Stimulated activated CD4-positive, alpha-beta T cell treated with anti-CD3 and anti-CD28 coated beads, TNF-alpha, amount 100 ng/mL, for 4 hours (primary cell): ENCODE measurements at places on chromosomes 7 and 10.

GRCh38 chr10:79374312-79375191 lies 27.3 kb downstream of the PPIF start:
- peak; percentile 64 for DNase-seq

DNA sequence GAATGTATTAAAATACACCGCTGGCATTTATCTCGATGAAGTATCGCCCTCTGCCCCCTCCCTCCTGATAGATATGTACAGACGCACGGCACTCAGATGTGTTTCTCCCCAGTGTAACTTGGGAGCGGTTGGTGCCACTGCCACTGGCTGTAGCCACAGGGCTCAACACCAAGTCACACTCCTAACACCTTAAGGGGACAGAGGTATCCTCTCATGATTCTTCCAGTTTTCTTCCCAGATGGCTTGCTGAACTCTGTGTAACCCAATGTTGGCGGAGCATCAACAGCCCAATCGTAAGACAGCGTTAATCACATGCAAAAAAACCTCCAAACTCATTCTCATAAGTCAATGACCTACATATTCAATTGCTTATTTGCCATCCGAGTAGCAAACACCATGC lies 35.5 kb downstream of the CTBP2 start:
- DNase-seq, result no peak

GRCh38 chr7:20504060-20504459 lies 111.4 kb upstream of the ABCB5 start:
- no peak for DNase-seq

- DNase-seq, result no peak
These were observed 11.0 kb downstream of the TBATA start for GRCh38 chr10:70773965-70774809.

GRCh38 chr7:50480797-50481196 lies 30.6 kb upstream of the FIGNL1 start:
- DNase-seq, result no peak

DNA sequence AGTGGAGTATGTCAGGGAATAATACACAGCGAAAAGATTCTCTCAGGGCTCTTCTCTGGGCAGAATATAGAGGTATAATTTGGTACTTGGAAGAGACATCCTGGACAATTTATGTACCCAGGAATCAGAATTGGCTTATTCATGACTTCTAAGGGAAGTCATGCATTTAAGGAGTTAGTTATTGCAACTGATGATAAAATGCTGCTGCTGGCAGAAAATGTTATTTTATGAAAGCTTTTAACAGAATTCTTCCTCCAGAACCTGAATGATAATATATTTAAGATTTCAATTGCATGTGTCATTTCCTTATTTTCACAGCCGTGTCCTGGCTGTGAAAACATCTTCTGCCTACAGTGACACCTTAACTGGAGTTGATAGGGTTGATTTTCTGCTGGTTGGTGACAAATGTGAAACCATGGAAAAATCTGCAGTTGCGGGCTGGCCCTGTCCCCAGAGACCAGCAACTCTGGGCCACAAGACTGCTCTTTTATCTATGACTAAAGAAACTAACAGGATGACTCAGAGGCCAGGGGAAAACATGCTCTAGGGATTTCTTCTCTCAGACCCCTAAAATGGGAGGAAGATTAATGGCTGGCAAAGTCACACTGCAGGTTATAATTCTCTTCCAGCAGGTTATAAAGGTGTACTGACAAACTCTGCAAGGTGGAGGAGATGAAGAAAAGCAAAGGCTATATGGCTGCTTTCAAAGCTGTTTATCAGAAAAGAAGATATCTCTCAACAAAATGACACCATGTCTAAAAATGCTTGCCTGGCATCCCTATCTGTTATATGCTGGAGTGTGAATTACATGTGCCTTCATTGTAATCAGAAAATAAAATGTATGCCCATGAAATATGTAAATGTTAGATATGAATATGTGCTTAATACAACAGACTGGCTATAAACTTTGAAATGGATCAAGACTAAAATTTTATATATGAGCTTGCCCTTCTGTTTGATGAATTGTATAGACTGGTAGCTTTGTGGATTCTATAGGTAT lies 12.1 kb upstream of the TRUB1 start:
- no peak for DNase-seq

DNA sequence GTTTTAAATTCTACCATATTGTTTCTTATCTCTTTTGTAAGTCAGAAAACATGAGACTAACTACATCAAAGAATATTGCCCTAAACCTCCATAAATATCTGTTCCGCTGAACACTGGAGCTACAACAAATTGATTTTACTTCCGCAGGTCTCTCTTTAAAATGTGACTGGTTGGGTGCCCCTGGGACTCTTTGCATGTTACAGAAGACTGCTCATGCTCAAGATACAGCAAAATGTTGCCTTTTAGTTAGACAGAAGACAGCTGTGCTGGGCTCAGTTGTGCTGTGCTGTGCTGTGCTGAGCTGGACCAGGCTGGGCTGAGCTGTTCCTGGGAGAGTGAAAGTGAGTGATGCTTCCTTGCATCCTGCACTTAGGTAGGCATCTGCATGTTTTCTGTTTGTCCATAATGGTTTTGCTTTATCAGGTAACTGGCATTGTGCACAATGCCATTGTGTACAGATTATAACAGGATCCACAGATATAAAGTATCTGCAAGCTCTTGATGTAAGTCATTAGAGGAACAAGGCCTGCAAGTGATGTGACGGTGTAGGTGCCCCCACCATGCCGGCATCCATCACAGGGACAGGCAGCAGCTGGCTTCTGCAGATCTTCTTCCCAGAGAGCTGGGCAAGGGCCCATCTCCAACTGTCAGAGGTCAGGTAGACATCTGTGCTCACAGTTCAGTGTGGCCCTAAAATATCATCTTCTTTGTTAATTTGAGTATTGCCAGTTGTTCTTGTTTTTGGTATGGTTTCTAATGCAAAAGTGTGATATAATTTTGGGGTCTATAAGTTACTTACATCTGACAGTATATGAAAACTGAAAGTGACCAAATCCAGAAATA lies 972.5 kb upstream of the CELF2 start:
- DNase-seq, result no peak

DNA sequence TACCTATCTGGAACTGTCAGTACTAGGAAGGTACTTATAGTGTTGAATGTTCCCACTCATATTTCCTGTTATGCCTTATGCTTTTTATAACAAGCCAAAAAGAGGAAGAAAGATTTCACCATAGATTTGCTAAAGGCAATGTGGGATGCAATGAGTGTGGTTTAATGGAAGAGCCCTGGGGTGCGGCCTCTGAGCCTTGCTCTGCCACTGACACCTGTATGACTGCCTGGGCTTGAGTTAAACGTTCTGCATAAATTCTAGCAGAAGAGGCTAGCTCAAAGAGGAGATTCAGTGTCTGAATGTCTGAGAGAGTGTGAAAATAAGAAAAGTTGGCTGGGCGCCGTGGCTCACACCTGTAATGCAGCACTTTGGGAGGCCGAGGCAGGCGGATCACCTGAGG lies 143.8 kb downstream of the TPST1 start:
- no peak for DNase-seq

- no peak for DNase-seq
These were observed 6.9 kb upstream of the MINDY4 start for GRCh38 chr7:30764030-30764975.

DNA sequence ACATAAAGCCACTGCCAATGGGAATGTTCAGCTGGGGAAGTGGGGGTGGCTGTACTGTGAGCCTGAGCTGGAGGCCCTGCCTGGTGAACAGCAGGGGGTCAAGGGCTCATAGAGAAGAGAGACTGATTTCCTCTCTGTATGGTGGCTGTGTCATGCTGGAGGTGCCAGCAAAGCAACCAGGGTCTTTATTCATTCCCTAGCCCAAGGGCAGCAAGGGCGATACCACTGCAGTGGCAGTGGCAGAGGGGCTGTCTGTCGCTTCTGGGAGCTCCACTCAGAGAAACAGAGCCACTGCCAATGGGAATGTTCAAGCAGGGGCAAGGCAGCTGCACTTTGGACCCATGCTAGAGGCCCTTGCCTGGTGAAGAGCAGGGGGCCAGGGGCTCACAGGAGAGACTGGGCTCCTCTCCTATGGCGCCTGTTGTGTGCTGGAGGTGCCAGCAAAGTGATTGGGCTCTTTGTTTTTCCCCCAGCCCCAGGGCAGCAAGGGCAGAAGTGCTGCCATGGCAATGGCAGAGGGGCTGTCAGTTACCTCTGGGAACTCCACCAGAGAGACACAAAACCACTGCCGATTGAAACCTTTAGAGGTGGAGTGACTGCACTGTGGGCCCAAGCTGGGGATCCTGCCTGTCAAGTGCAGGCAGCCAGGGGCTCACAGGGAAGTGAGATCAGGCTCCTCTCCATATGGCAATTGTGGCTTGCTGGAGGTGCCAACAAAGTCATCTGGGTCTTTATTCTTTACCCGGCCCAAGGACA lies 545.1 kb downstream of the SH2D4B start:
- DNase-seq, result no peak

DNA sequence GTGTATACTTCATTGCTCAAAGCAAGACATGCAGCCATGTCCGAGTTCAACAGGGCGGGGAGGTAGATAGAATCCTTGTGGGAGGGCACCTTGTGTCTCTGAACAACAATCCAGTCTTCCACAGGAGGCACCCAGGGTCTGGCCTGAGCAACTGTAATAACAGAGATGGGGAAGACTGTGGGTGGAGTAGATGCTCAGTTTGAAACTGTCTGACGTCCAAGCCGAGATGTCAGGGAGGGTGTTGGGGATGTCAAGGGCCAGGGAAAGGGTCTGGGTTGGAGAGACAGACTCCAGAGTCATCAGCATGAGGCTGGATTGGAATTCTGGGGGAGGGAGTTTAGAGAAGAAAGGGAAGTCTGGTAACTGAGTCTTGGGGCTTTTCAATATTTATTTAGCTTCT lies 88.0 kb downstream of the FANK1 start:
- DNase-seq, result no peak

GRCh38 chr7:75946207-75946855 lies 31.4 kb downstream of the POR start:
- no peak for DNase-seq

- DNase-seq, result no peak
These were observed 54.6 kb downstream of the CSGALNACT2 start for GRCh38 chr10:43192884-43193283.

DNA sequence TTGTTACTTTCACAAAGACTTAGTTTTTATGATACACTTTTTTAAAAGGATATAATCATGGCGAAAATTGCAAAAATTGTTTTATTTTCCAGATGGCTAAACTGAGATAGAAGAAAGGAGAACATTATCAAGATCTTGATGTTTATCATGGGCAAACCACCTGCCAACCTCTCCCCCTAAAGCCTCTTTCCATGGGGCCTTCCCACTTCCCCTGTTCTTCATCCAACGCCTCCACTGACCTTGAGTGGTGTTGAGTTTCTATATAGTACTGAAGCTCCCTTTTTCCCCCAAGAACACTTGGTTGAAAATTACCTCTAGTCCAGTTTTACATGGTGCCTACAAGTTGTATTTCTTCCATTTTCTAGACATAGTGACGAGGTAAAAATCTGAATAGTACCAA lies 5.0 kb downstream of the CREB3L2 start:
- DNase-seq, result no peak

GRCh38 chr7:132760866-132761265 lies 184.6 kb upstream of the PLXNA4 start:
- DNase-seq, result no peak

DNA sequence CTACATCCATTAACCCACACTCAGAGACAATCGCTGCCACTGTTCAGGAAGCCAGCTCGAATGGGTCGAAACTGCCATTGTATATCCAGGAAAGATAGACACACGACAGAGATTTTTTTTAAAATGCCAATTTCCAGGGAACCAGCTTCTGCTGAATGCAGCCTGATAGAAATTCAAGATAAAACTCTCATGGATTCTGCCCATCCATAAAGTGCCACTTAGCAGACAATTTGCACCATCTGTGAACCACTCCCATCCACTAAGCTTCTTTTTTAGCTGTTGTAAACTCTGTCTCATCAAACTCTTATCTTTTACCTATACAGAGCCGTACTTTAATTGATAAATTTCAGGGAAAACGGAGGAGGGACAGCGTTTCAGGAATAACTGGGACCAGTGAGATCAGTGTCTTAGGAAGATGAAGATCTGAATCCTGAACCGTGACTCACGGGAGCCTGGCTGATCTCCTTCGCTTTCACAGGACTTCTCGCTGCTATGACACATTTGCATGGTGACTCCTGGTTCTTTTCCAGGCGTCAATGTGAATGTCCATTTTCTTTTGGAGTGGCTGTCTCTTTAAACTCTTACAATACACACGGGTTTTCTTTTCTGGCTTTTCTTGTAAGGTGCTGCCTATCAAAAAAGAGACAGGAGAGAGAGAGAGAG lies 103.4 kb downstream of the FAM204A start:
- no peak for DNase-seq

- no peak for DNase-seq
These were observed 5.4 kb downstream of the AKR1B1 start for GRCh38 chr7:134453518-134453917.

GRCh38 chr7:139094030-139094429 lies 15.5 kb downstream of the ZC3HAV1 start:
- DNase-seq, result no peak

DNA sequence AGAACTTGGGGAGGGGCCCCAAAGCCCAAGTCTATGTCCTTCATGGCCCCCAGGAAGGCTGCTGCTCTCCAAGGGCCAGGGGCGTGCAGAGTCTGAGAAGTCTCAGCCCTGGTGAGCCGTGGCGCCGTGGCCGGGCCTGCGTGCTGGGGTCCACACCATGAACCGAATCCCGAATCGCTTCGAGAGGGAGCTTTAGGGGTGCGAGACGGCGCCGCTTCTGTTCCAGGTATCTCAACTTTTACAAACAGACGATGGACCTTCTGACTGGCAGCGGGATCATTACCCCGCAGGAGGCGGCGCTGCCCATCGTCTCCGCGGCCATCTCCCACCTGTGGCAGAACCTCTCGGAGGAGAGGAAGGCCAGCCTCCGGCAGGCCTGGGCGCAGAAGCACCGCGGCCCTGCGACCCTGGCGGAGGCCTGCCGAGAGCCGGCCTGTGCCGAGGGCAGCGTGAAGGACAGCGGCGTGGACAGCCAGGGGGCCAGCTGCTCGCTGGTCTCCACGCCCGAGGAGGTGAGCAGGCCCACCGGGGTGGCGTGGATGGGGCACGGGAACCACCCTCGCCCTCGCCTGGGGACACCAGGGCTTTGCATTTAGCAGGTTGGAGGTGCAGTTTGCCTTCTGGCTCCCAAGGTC lies 12.7 kb downstream of the STRA8 start:
- DNase-seq, result no peak
